ENCODE measurements at places on chromosomes 1 and 21. TPM values are rescaled to one million over a fixed set of nuclear protein-coding genes. Genes with fewer than 3 reads are reported as not detected.
A peak's percentile ranks its signal among the peaks of the same experiment; 100 is the strongest.

DNA sequence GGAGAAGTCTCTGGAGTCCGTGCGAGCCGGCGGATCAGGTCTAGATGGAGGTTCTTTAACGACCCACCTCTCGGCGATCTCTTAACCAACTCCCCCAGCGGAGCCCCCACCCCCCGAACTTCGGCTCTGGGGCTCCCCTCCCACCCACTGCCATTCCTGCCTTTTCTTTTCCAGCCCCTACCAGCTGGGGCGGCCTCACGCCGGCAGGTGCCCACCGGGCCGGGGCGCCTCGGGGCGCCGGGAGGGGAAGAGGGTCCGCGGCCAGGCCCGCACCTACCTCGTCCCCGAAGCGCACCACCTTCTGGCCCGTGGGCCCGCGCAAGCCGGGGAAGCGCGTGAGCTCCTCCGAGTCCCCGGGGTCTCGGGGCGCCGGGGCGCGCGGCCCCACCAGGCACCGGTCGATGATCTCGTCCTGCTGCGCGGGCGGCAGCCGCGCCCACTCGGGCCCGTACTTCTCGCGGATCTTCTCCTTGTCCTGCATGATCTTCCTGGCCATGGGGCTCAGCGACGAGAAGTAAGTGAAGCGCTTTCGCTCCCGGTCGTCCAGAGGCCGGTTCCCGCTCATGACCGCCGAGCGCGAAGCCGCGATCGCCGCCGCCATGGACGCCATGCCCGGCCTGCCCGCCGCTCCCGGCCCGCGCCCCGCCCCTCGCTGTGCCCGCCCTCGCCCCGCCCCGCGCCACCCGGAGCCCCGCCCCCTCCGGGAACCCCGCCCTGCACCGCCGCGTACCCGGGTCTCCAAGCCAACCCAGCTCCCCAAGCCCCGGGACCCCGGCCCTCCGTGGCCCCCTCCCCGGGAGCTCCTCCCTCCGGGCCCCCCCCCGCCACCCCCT, at the start of gene C1orf198:
Gene C1orf198 (minus strand): TSS at position 619 of the 833 bp plus-strand sequence. CDS start 9 bp downstream, at position 610.
- H3K4me1 ChIP-seq = peaks cover 26% of the 10 kb centered on the region
- H3K4me3 ChIP-seq = peak within 1 kb of the TSS; percentile 82
- peaks cover 24% of the 10 kb centered on the region for H3K27me3 ChIP-seq
- peak; percentile 83 for DNase-seq

DNA sequence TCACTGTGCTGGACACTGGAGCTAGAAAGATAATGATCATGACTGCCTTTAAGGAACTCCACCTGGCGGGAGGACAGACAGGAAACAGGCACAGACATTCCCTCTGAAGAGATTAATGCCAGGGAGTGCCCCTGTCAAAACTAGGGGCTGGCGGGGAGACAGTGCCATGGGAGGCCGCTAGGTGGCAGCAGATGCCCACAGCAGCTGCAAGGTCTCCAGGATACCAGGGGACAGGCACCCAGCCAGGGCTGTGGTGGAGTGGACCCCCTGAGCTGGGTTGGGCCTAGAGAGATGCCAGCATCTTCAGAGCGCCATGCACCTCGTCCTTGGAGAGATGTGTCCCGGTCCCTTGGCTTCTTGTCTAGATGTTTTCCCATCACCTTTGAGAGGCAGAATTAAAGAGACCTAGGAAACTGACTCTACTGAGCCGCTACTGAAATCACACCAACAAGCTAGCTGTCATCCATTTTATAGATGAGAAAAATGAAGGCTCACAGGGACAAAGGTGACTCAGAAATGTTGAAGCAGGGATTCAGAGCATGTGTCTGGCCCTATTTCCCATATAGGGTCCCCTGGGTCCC, 3.6 kb downstream of the REN start:
- no peak overlapping the region for H3K27ac ChIP-seq
- H3K27me3 ChIP-seq = peaks cover 6% of the 10 kb centered on the region
- peak; percentile 86 for DNase-seq
- H3K4me1 ChIP-seq = no peaks in the 10 kb centered on the region
- no peaks in the 10 kb centered on the region for H3K36me3 ChIP-seq

The MIXL1 gene
- not detected for total RNA-seq

The SF3B4 gene
- 72.7 TPM for total RNA-seq

Measured in activated CD4-positive, alpha-beta memory T cell treated with anti-CD3 and anti-CD28 coated beads for 36 hours (primary cell).